ENCODE measurements at places on chromosomes 6 and 20. TPM values are rescaled to one million over a fixed set of nuclear protein-coding genes. Genes with fewer than 3 reads are reported as not detected.

ENPP4 gene
- total RNA-seq = 30.5 TPM

DNA sequence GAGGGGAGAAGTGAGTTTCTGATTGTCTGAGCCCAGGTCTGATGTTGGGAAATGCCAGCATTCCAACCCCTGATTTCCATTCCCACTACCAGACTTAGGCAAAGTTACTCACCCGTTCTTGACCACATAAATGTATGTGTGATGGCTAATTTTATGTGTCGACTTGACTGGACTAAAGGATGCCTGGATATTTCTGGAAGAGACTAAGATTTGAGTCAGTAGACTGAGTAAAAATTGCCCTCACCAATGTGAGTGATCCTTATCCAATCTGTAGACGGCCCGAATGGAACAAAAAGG lies 95.8 kb upstream of the TAB2 start:
- no peak overlapping the region for H3K27ac ChIP-seq
- H3K27me3 ChIP-seq = no peaks in the 10 kb centered on the region
- H3K4me3 ChIP-seq = no peak overlapping the region

- DNase-seq = no peak
- H3K4me1 ChIP-seq = no peaks in the 10 kb centered on the region
- no peak overlapping the region for H3K27ac ChIP-seq
- H3K27me3 ChIP-seq = no peaks in the 10 kb centered on the region
Observed at GRCh38 chr6:108730635-108731515, 117.3 kb upstream of the ARMC2 start.

DNA sequence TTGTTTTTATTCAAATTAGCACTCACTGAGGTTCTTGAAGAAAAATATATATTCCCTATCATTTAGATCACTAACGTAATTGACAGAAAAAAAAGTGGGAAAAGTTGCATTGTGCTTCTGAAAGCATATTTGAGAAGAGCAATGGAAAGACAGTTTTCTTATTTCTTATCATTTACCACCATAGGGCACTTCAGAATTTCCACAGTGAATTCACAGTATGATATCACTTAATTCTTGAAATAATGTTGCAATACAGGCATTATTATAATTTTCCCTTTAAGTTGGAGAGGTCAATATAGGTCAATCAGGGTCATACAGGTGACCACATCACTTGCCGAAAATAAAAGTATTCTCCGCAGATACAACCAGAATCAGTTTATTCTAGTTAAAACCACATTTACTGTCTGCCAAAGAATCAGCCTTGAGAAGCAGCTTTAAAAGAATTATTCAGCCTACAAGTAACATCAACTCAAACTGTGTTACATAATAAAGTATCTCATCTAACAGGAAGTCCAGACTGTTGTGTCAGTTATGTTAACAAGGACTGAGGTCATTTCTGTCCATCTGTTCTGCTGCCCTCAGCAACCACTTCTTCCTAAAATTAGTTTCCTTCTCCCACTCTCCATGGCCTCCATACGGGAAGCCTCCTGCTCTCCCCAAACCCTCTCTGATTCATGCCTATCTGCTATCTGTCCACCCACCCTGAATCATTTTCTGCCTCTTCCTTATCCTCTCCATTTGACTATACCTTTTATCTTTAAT lies 121.2 kb downstream of the SIM1 start:
- no peak overlapping the region for H3K27ac ChIP-seq
- no peaks in the 10 kb centered on the region for H3K27me3 ChIP-seq
- no peaks in the 10 kb centered on the region for H3K4me1 ChIP-seq
- no peak for DNase-seq
- H3K4me3 ChIP-seq = no peak overlapping the region
- H3K36me3 ChIP-seq = no peaks in the 10 kb centered on the region

FYN gene
- 157 TPM for total RNA-seq

SOX4 gene
- total RNA-seq = 61.4 TPM

OXT gene
- not detected for total RNA-seq

- no peak overlapping the region for H3K4me3 ChIP-seq
- no peak for DNase-seq
- no peaks in the 10 kb centered on the region for H3K4me1 ChIP-seq
- no peaks in the 10 kb centered on the region for H3K27me3 ChIP-seq
- H3K36me3 ChIP-seq = no peaks in the 10 kb centered on the region
Observed at GRCh38 chr20:8461186-8461585, 329.1 kb downstream of the PLCB1 start.

DNA sequence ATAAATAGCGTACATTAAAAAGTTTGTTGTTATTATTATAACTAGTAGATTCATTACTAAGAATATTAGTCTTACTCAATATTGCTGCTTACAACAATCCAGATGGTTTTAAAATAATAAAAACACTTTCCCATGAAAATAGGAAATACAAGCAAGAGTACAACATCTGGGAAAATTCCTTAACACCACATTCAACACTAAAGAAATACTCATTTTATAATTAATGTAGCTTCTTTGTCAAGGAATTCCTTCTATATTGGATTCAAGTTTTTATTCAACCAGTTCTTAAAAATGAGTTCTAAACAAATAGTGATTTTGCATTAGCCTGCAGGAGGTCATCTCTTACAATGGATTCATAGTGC lies 650.3 kb upstream of the SLC35B3 start:
- no peaks in the 10 kb centered on the region for H3K4me1 ChIP-seq
- no peak overlapping the region for H3K4me3 ChIP-seq
- no peak overlapping the region for H3K27ac ChIP-seq
- H3K36me3 ChIP-seq = no peaks in the 10 kb centered on the region

C20orf204 gene
- 2.0 TPM for total RNA-seq

DNA sequence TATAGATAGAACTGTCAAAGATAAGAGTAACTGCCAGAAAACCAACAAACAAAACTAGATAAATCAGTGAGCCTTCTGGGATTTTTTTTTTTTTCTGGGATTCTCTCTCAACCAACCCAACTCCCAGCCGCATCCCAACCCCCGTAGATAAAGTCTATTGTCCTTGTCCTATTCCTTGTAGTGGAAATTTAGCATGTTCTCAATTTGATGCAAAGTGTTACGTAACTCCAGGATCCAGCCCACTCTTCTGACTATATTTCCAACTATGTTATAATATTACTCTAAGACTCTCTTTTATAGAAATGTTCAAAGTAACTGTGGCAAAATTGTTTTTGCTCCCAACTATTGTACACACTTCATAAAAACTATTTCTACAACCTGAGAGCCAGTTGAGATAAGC lies 15.4 kb upstream of the CDYL start:
- H3K4me3 ChIP-seq = no peak overlapping the region
- H3K36me3 ChIP-seq = no peaks in the 10 kb centered on the region
- H3K4me1 ChIP-seq = no peaks in the 10 kb centered on the region
- H3K27ac ChIP-seq = no peak overlapping the region

- H3K4me1 ChIP-seq = no peaks in the 10 kb centered on the region
- H3K36me3 ChIP-seq = peaks cover 2% of the 10 kb centered on the region
- no peaks in the 10 kb centered on the region for H3K27me3 ChIP-seq
Observed at GRCh38 chr6:119012521-119012920, 65.9 kb downstream of the FAM184A start.

NMBR gene
- 0.23 TPM for total RNA-seq

- DNase-seq = no peak
- H3K4me1 ChIP-seq = no peaks in the 10 kb centered on the region
- H3K36me3 ChIP-seq = no peaks in the 10 kb centered on the region
Observed at GRCh38 chr6:136982928-136983327, 60.8 kb downstream of the SLC35D3 start.

DNA sequence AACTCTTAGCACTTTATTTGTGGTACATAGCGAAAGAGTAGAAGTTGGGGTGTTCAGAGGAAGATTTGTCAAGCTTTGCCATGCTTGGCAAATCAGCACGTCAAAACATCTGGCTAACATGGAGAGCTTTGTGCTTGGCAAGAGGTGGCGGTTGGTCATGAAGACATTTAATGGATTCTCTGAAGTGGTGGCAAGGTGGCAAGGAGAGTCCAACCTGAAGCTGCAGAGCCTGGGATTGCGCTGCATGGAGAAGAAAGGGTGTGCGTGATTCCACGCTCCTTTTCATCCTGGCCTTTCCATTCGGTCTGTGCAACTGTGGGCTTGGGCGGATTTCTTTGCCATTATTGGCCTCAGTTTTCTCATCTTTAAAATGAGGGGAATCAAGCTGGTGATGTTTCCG lies 3.1 kb downstream of the PYGB start:
- H3K27ac ChIP-seq = no peak overlapping the region
- no peaks in the 10 kb centered on the region for H3K27me3 ChIP-seq
- no peak for DNase-seq
- H3K4me3 ChIP-seq = no peak overlapping the region
- H3K36me3 ChIP-seq = no peaks in the 10 kb centered on the region
- H3K4me1 ChIP-seq = peaks cover 19% of the 10 kb centered on the region

KCNS1 gene
- total RNA-seq = 3.0 TPM

DNA sequence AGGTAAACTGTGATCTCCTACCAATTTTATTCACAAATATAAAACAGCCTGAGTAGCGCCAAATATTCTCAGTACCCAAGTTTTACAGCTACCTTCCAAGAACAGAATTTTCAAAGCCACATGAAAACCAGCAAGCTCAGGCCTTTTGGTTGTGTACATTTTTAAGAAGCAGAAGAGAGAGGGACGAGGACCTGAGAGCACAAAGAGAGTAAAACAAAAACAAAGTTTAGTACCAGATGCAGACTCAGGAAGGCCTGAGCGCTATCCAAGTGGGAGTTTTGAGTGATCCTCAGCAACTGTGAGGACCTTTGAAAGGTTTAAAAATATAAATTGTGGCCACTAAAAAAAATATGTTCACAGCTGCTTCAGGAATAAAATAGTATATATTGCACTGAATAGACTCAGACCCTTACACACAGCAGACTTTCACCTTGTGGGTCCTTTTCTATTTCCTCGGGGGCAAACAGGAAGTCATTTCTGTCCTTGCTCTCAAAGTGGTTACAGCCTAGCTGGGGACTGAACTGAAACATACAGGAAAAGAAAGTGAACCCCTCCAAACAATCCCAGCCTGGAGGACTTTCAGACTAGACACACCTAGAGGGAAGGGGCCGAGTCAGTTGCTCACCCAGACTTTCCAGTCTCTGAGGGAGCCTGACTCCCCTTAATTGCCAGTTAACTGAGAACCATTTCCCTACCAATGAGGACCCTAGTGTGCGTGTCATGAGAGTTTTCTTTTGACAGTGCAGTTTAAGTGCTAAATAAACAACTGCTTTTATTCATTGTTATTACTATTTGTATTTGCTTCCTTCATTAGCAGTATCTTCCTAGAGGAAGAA lies 48.5 kb upstream of the NT5E start:
- H3K4me1 ChIP-seq = no peaks in the 10 kb centered on the region
- H3K27ac ChIP-seq = no peak overlapping the region
- H3K36me3 ChIP-seq = no peaks in the 10 kb centered on the region
- DNase-seq = no peak

DNA sequence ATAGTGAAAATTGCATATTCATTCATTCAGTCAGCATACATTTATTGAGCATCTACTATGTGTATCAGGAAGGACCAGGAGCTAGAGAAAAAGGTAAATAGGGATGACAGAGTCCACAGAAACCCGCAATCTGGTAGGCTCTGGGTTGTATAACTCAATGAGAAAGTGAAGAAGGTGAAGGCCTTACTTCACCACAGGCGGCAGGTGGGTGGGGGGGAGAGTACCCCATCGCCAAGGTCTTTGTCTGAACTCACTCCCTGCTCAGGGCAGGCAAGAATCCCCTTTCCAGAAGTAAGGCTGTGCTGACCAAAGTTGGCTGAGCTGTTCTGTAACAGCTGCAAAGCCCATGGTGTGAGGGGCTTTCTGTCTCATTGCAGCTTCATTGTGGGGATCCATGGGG lies 81.3 kb downstream of the CDH26 start:
- no peak for DNase-seq
- H3K27ac ChIP-seq = no peak overlapping the region
- H3K4me1 ChIP-seq = no peaks in the 10 kb centered on the region
- no peaks in the 10 kb centered on the region for H3K27me3 ChIP-seq
- no peaks in the 10 kb centered on the region for H3K36me3 ChIP-seq
- no peak overlapping the region for H3K4me3 ChIP-seq

BAG2 gene
- total RNA-seq = 8.0 TPM

DNA sequence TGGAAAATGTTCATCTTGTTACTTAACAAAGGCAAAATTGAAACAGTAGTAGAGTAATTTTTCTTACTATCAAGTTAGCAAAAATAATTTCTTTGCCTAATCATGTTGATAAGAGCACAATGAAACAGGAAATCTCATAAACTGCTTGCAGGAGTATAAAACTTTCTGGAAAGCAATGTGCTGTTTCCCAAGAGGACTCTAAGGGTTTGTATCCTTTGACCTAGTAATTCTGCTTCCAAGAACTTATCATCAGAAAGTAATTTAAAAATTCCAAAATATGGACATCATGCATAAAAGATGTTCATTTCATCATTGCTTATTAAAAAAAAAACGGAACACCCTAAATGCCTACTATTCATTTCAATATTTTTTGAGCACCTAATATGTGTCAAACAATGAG lies 46.1 kb upstream of the TNFAIP3 start:
- H3K36me3 ChIP-seq = no peaks in the 10 kb centered on the region
- DNase-seq = peak; percentile 65
- H3K27ac ChIP-seq = no peak overlapping the region
- no peak overlapping the region for H3K4me3 ChIP-seq
- no peaks in the 10 kb centered on the region for H3K4me1 ChIP-seq
- no peaks in the 10 kb centered on the region for H3K27me3 ChIP-seq

FITM2 gene
- 10.8 TPM for total RNA-seq

IMPG1 gene
- total RNA-seq = not detected

GRCh38 chr6:2655844-2656433 lies 94.8 kb downstream of the MYLK4 start:
- no peaks in the 10 kb centered on the region for H3K36me3 ChIP-seq
- H3K27me3 ChIP-seq = no peaks in the 10 kb centered on the region
- no peak for DNase-seq
- H3K27ac ChIP-seq = no peak overlapping the region

GRCh38 chr20:31966991-31967655 lies 828 bp upstream of the XKR7 start:
- H3K27ac ChIP-seq = no peak overlapping the region
- H3K27me3 ChIP-seq = peaks cover 17% of the 10 kb centered on the region
- peaks cover 2% of the 10 kb centered on the region for H3K4me1 ChIP-seq
- DNase-seq = no peak
- H3K36me3 ChIP-seq = no peaks in the 10 kb centered on the region

GRCh38 chr20:64220891-64221527 lies 34.5 kb upstream of the PCMTD2 start:
- H3K4me3 ChIP-seq = no peak overlapping the region
- no peak overlapping the region for H3K27ac ChIP-seq
- no peak for DNase-seq
- H3K27me3 ChIP-seq = no peaks in the 10 kb centered on the region
- H3K4me1 ChIP-seq = peaks cover 2% of the 10 kb centered on the region

- H3K27me3 ChIP-seq = no peaks in the 10 kb centered on the region
- H3K4me3 ChIP-seq = no peak overlapping the region
- H3K36me3 ChIP-seq = no peaks in the 10 kb centered on the region
- peak; percentile 57 for DNase-seq
- peaks cover 4% of the 10 kb centered on the region for H3K4me1 ChIP-seq
Observed at GRCh38 chr6:121584586-121585369, 149.3 kb downstream of the GJA1 start.

FOXA2 gene
- 10.4 TPM for total RNA-seq

- H3K27me3 ChIP-seq = no peaks in the 10 kb centered on the region
- H3K4me1 ChIP-seq = peaks cover 4% of the 10 kb centered on the region
- DNase-seq = peak; percentile 86
- H3K27ac ChIP-seq = peak overlapping the region; percentile 21
- H3K4me3 ChIP-seq = no peak overlapping the region
Observed at GRCh38 chr6:25014791-25015560, 79.2 kb upstream of the RIPOR2 start.

- no peak for DNase-seq
- H3K27me3 ChIP-seq = no peaks in the 10 kb centered on the region
- no peak overlapping the region for H3K27ac ChIP-seq
- H3K4me1 ChIP-seq = no peaks in the 10 kb centered on the region
- H3K4me3 ChIP-seq = no peak overlapping the region
- H3K36me3 ChIP-seq = no peaks in the 10 kb centered on the region
Observed at GRCh38 chr20:59316911-59317731, 16.7 kb downstream of the EDN3 start.

All from lung (tissue), 17 donors.